ENCODE measurements at places on chromosomes 5 and 9.

DNA sequence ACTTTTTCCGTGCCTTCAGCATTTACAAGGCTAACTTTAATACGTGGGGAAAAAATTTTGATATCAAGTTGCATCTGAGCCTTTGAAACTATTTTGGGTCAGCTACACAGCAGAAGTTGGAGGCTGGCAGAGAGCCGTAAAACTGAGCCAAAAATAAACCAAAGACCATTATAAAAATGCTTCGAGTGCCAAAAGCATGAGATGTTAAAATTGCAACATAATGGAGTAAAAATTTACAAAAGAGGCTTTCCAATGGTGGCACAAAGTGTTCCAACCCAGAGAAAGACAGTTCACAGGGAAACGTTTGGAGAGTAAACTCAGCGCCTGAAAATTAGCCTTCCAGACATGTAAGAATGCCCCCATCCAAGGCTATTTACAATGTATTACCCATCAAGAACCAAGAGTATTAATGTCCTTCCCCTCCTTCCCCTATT, 190.3 kb downstream of the TLE1 start:
- DNase-seq = peak; percentile 76

- DNase-seq = peak; percentile 24
Measured at GRCh38 chr5:158482125-158482524, 617.6 kb downstream of the EBF1 start.

DNA sequence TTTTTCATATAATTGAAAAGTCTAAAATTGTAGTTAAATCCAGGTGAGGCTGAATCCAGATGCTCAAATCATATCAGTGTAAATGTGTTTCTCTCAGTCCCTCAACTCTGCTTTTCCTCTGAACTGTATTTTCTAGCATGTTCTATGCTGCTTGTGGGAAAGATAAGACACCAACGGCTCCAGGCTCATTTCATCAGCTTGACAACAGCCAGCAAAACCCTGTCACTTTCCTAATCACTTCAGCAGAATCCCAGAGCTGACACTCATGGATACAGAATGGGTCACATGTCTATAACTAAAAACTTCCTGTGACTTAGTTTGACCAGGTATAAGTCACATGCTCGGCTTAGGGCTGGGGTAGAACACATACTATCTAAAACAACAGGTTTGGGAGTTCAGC, 179.4 kb upstream of the ADRA1B start:
- DNase-seq = no peak

- no peak for DNase-seq
Measured at GRCh38 chr5:176748073-176748966, 62.0 kb upstream of the UNC5A start.

DNA sequence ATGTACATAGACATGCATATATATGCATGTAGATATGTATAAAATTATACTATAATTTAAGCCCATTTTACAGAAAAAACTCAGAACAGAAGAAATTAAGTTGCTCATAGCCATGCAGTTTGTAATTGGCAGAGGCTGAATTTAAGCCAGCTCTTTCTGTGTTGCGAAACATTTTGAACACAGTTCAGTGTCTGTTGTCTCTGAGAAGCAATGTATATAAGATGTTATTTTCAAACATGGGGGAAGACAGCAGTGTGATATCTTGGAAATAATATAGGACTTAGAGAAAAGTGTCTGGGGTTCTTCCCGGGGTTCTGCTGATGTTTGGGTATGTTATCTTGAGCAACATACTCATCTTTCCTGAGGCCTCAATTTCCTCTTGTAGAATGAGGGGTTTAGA, 37.6 kb downstream of the SVEP1 start:
- peak; percentile 29 for DNase-seq

- peak; percentile 40 for DNase-seq
Measured at GRCh38 chr9:125747053-125747764, at the start of gene PBX3. Gene PBX3, plus strand, starts transcription at chr9:125747373.

DNA sequence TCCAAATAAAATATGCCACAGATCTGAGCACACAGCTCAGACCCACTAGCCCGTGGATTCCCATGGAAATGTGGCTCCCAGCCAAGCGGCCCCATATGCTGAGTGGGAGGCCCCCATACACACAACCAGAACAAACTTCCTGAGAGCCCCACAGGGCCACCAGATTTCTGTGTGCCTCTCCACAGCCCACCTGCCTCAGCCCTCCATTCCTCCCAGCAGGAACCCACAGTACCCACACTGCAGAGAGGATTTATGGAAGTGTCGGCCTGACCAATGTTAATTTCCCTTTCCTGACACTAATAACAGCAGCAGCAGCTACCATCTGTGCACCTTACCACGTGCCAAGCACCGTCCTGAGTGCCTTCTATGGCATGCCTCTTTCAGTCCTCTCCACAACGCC, 99.3 kb upstream of the SPOCK1 start:
- no peak for DNase-seq

- DNase-seq = no peak
Measured at GRCh38 chr5:43110606-43111170, 10.0 kb upstream of the ZNF131 start.

DNA sequence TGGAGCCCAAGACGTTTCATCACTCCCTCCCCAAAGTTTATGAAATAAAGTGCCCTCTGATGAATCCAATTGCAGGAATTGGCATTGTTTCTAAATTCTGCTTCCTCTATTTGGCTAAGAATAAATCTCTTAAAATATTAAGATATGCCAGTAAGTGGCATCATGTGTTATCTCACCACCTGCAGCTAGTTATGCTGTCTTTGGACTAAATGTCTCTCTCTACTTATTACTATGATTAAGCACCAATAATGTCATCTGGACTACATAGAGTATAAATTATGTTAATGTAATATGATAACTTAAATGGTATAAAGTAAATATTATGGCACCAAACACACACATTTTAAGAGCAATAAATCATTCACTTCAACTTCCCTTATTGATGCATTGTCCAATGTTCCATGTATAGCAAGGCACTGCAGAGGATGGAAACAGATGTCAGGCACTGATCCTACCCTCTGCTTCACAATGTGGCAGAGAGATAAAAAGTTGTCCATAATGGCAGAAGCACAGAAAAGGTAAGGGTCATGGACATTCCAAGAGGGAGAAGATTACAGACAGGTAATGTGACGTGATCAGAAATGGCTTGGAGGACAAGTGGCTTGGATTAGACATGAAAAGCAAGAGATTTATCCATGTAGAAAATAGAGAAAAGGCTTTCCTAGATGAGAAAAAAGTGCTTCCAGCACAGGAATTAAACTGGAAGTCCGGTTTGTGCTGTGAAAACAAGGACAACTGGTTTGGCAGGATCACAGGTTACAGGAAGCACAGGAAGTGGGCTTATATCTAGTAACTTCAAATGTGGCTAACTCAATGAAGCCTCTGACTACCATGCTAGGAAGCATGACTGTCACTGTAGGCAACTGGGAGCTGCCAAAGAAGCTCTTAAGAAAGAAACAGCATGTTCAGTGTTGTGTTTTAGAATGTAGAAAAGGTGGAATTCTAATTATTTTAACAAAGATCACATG, 26.7 kb downstream of the MARCHF11 start:
- no peak for DNase-seq

- DNase-seq = peak; percentile 58
Measured at GRCh38 chr5:138282920-138283742, 8.7 kb upstream of the GFRA3 start.

DNA sequence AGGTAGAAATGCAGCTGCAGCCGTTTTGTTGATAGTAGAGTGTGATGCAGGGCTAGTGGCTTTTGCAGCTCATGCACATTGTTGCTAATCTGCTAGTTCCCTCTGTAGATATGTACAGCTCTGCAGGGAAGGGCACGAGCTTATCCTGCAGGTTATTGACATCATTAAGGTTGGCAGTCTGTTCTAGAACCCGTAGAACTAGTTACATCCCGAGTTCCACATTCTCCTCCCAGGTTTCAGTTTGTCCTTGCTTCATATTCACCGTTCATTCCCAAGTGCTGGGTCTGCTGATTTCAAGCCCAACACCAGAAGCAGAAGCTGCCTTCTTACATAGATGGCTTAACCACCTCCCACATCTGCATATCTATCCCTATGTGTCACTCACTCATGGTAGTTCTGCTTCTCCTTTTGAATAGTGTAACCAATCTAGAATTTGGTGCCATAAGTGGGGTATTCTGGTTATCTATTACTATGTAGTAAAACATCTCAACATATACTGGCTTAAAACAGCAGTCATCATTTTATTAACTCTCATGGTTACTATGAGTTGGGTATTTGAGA, 38.1 kb downstream of the CRHBP start:
- DNase-seq = no peak
